Sigmoid colon (tissue), 7 donors: ENCODE measurements at places on chromosomes 7 and 10. TPM values are rescaled to one million over a fixed set of nuclear protein-coding genes. Genes with fewer than 3 reads are reported as not detected.

- H3K36me3 ChIP-seq: no peaks in the 10 kb centered on the region
- H3K4me1 ChIP-seq: no peaks in the 10 kb centered on the region
- H3K27me3 ChIP-seq: no peaks in the 10 kb centered on the region
- no peak overlapping the region for H3K27ac ChIP-seq
- H3K4me3 ChIP-seq: no peak overlapping the region
These were observed 89.1 kb upstream of the IFRD1 start for GRCh38 chr7:112361154-112361553.

EPO gene
- total RNA-seq: not detected

C10orf62 gene
- not detected for total RNA-seq

GRCh38 chr10:80856186-80856585, 318.5 kb downstream of the SH2D4B start:
- no peak overlapping the region for H3K27ac ChIP-seq
- H3K4me3 ChIP-seq: no peak overlapping the region
- no peaks in the 10 kb centered on the region for H3K36me3 ChIP-seq

DNA sequence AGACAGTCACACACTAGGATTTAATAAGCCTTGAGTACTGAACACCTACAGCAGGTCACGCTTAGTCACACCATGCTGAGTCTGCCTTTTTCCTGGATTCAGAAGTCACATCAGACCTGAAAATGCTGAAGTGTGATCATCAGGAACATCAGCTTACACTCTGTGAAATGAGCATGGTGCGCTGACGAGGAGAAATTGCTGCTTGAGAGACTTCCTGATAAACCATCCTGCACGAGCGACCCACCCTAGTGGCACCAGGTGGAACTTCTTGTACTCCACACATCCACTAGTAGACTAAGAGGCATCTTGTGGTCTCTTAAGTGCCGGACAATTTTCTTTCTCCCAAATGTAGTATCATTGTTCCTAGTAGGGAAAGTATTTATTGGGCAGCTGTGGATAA, 51.8 kb upstream of the MRLN start:
- H3K27me3 ChIP-seq: no peaks in the 10 kb centered on the region
- no peak overlapping the region for H3K4me3 ChIP-seq
- H3K4me1 ChIP-seq: peaks cover 20% of the 10 kb centered on the region
- DNase-seq: no peak
- H3K36me3 ChIP-seq: peaks cover 11% of the 10 kb centered on the region

SLC25A13 gene
- total RNA-seq: 11.4 TPM

DNA sequence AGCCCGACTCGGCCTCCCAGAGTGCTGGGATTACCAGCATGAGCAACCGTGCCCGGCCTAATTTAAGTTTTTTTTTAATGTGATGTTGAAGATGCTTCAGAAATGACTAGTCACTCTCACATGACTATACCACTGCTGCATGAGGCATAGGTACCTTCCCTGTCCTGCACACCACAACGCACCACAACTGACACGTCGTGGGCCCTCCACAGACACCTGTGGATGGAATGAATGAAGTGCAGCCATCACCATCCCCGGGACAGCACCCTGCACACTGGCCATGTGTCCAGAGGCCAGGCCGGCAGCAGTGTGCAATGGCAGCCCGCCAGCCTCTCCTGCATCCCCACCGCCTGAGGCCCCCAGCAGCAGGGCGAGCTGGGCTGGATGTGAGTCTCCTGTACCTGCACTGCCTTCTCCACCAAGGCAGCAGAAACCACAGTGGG, 55.1 kb downstream of the VOPP1 start:
- H3K36me3 ChIP-seq: no peaks in the 10 kb centered on the region
- H3K27me3 ChIP-seq: no peaks in the 10 kb centered on the region
- no peak for DNase-seq

GRCh38 chr7:107856806-107857540, 34.0 kb upstream of the DLD start:
- H3K27me3 ChIP-seq: no peaks in the 10 kb centered on the region
- no peak overlapping the region for H3K27ac ChIP-seq
- DNase-seq: no peak
- no peaks in the 10 kb centered on the region for H3K36me3 ChIP-seq

- H3K4me3 ChIP-seq: no peak overlapping the region
- H3K4me1 ChIP-seq: no peaks in the 10 kb centered on the region
- peak overlapping the region; percentile 71 for H3K27ac ChIP-seq
- H3K36me3 ChIP-seq: peaks cover 7% of the 10 kb centered on the region
- peak; percentile 93 for DNase-seq
These were observed 231.8 kb downstream of the KCNMA1 start for GRCh38 chr10:77405771-77406241.

- no peak overlapping the region for H3K27ac ChIP-seq
- no peaks in the 10 kb centered on the region for H3K36me3 ChIP-seq
- DNase-seq: no peak
- H3K4me1 ChIP-seq: no peaks in the 10 kb centered on the region
- no peaks in the 10 kb centered on the region for H3K27me3 ChIP-seq
These were observed 55.1 kb upstream of the ITGB8 start for GRCh38 chr7:20275637-20276036.

GRCh38 chr7:88040694-88041093, 106.6 kb downstream of the ADAM22 start:
- H3K4me1 ChIP-seq: no peaks in the 10 kb centered on the region
- no peak for DNase-seq
- no peak overlapping the region for H3K4me3 ChIP-seq
- H3K27me3 ChIP-seq: no peaks in the 10 kb centered on the region

GRCh38 chr7:104971290-104972071, 42.5 kb upstream of the KMT2E start:
- DNase-seq: no peak
- no peak overlapping the region for H3K4me3 ChIP-seq
- H3K27me3 ChIP-seq: no peaks in the 10 kb centered on the region
- peak overlapping the region; percentile 46 for H3K27ac ChIP-seq

GRCh38 chr10:76973091-76974016, 664.3 kb downstream of the KCNMA1 start:
- no peaks in the 10 kb centered on the region for H3K36me3 ChIP-seq
- peak; percentile 77 for DNase-seq
- no peaks in the 10 kb centered on the region for H3K4me1 ChIP-seq
- H3K27ac ChIP-seq: peak overlapping the region; percentile 70

SEMA3C gene
- total RNA-seq: 214 TPM

DNA sequence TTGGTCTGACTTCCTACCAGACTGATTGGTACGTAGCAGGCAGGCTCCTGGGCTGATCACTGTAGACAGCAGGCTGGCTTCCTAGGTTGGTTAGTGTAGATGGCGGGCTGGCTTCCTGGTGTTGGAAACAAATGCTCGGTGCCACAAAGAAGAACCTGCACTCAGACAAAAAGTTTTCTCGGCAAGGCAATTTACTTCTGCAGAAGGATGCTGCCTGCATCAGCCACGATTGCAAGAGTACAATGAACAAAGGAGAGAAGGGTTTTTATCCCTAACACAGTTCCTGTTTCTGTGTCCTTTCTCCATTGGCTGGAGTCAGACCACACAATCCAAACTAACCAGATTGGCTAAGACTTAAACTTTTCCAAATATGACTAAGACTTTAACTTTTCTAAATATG, 123.6 kb upstream of the PPP2R2D start:
- H3K27ac ChIP-seq: no peak overlapping the region
- no peak overlapping the region for H3K4me3 ChIP-seq
- H3K36me3 ChIP-seq: no peaks in the 10 kb centered on the region
- no peaks in the 10 kb centered on the region for H3K27me3 ChIP-seq
- no peak for DNase-seq
- no peaks in the 10 kb centered on the region for H3K4me1 ChIP-seq

- no peaks in the 10 kb centered on the region for H3K36me3 ChIP-seq
- H3K27me3 ChIP-seq: no peaks in the 10 kb centered on the region
These were observed 149.5 kb upstream of the SVIL start for GRCh38 chr10:29784175-29784773.

GRCh38 chr10:124253006-124253405, 159.6 kb upstream of the CHST15 start:
- DNase-seq: no peak
- H3K27ac ChIP-seq: no peak overlapping the region
- peaks cover 41% of the 10 kb centered on the region for H3K4me1 ChIP-seq
